ENCODE measurements at places on chromosomes 6 and 20.

DNA sequence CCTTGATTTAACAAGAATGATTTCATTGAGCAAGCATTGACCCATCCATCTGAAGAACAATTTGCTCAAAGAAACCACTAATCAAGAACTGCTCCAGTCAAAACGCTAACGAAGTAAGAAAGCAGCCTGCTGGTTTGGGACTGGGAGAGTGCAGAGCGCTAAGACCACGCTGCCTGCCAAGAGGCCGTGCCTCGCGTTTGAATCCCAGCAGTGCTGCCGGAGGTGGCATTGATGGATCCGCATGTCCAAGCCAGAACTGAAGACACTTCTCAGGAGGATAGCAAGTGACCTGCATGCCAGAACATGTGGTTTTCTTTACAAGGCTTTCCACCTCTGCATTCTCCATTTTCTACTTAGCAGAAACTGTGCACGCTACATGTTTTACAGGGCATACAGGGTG lies 105.2 kb upstream of the FOXC1 start:
- no peaks in the 10 kb centered on the region for H3K36me3 ChIP-seq
- H3K4me1 ChIP-seq = peaks cover 15% of the 10 kb centered on the region
- H3K27ac ChIP-seq = no peak overlapping the region
- H3K4me3 ChIP-seq = no peak overlapping the region

DNA sequence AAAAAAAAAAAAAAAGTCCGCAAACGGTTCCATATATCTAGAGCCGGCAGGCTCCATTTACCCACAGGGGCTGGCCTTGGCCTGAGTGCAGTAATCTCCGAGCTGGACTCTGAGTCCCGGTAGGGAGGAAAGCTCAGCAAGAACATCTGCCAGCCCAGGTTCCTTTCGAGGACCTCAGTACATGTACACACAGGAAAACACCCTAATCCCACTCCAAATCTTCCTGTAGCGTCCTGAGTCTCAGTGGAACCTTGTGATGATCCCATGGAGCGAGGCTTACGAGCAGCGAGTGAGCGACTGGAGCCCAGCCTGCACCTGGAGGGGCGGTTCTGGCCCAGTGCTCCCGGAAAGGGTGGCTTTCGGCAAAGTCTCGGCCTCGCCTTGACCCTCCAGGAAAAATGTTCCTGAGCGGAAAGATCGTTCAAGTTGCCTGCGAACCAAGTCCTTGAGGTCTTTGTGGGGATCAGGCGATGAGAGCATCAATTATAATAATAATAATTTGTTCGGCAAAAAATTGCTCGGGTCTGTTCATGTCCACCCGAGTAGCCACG lies 32.1 kb downstream of the PRSS16 start:
- H3K4me1 ChIP-seq = peaks cover 14% of the 10 kb centered on the region
- H3K27me3 ChIP-seq = peaks cover 69% of the 10 kb centered on the region
- H3K27ac ChIP-seq = peak overlapping the region; percentile 91
- no peak for DNase-seq
- peak overlapping the region; percentile 97 for H3K4me3 ChIP-seq

GRCh38 chr20:36481380-36482043 lies 59.8 kb upstream of the MYL9 start:
- H3K36me3 ChIP-seq = peaks cover 8% of the 10 kb centered on the region
- peak overlapping the region; percentile 56 for H3K27ac ChIP-seq
- H3K4me3 ChIP-seq = no peak overlapping the region
- DNase-seq = no peak
- H3K27me3 ChIP-seq = no peaks in the 10 kb centered on the region
- peaks cover 46% of the 10 kb centered on the region for H3K4me1 ChIP-seq

DNA sequence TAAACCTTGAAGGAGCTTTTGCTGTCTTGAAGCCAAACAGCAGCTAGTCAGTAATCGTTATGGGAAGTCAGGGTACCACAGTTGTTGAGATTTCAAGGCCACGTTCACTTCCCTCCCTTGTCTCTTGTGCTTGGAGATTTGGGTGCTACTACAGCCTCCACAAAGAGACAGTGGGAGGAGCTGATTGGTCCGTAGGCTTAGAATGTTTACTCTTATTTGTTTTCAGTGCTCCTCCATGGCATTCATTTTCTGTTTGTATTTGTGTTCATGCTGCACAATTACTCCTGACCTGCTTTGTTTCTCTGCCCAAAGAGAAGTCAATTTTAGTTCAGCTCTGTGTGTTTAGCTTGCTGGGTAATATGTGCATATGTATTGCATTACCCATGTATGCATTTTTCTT lies 147.7 kb downstream of the PRL start:
- no peaks in the 10 kb centered on the region for H3K36me3 ChIP-seq
- no peak overlapping the region for H3K4me3 ChIP-seq
- no peak overlapping the region for H3K27ac ChIP-seq
- H3K4me1 ChIP-seq = peaks cover 47% of the 10 kb centered on the region

- H3K4me3 ChIP-seq = no peak overlapping the region
- H3K27ac ChIP-seq = no peak overlapping the region
- H3K4me1 ChIP-seq = peaks cover 14% of the 10 kb centered on the region
- no peaks in the 10 kb centered on the region for H3K36me3 ChIP-seq
- no peak for DNase-seq
Observed at GRCh38 chr20:47377122-47377722, 20.7 kb upstream of the ZMYND8 start.

DNA sequence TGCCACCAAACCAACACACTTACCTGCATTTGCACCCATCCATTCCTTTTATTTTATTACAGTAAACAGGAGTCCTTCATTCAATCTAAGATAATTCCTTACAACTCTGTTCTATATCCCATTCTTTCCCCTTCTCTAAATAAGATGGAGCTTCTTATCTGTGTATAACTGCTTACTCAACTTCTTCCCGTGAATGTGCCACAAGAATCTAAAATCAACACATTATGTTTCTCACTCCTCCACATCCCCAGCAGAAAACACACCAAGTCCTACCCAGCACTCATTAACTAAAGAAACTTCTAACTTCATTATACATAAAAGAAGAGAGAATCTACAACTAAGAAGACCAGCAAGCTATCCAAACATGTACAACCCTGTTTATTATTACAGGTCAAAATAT lies 141.1 kb downstream of the COL21A1 start:
- DNase-seq = no peak
- no peak overlapping the region for H3K4me3 ChIP-seq
- H3K36me3 ChIP-seq = no peaks in the 10 kb centered on the region
- H3K27ac ChIP-seq = no peak overlapping the region

- no peak overlapping the region for H3K4me3 ChIP-seq
- DNase-seq = no peak
- H3K27ac ChIP-seq = no peak overlapping the region
- H3K4me1 ChIP-seq = no peaks in the 10 kb centered on the region
- H3K27me3 ChIP-seq = no peaks in the 10 kb centered on the region
Observed at GRCh38 chr6:134954272-134955000, 4.5 kb upstream of the ALDH8A1 start.

DNA sequence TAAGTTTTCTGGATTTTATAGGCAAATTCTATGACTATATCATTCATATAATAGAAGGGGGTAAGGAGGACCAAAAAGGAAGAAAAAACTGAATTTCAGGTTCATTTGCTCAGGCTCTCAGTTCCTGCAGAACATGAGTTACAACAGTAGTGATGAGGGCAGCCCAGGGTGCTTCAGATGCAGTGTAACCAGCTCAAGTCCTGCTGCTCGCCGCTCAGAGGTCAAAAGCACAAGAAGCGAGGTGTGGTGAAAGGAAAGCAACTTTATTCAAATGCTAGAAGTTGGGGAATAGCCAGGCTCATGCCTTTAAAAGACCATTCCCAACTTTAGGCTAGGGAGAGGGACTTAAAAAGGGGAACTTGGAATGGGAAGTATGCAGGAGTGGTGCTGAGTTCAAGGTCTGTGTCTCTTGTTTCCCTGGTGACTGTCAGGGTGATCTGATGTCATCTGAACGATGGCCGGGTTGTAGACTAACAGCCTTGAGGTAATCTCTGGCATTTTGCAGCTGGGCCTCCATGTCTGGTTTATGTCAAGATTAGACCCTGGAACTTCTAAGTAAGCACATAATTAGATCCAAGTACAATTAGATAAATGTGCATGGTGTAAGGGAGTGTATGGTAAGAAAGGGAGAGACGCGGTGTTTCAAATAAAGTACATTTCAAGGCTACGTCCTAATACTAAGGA lies 14.5 kb upstream of the SEC63 start:
- peak overlapping the region; percentile 9 for H3K4me3 ChIP-seq
- H3K27me3 ChIP-seq = no peaks in the 10 kb centered on the region
- DNase-seq = no peak

GRCh38 chr6:109252261-109253041 lies 129.8 kb downstream of the CD164 start:
- H3K4me1 ChIP-seq = peaks cover 21% of the 10 kb centered on the region
- peaks cover 5% of the 10 kb centered on the region for H3K36me3 ChIP-seq
- no peak overlapping the region for H3K27ac ChIP-seq
- no peak for DNase-seq
- H3K27me3 ChIP-seq = no peaks in the 10 kb centered on the region
- no peak overlapping the region for H3K4me3 ChIP-seq

DNA sequence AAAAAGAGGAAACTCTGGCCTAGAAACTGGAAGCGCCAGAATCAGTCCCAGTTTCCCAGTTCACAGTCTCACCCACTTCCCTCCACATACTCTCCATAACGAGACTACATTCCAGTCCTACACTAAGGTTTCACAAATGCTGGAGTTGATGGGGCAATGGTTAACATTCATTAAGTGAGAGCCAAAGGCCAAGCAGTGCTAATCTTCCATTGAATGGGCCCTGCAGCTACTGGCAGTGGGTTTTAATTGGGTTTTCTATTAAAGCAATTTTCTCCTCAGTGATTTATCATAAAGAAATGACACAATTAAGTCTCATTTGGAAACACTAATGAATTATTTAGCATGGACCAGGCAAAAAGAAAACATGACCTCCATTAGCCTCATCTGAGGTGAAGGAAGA lies 20.8 kb upstream of the NRSN1 start:
- peaks cover 7% of the 10 kb centered on the region for H3K27me3 ChIP-seq
- H3K27ac ChIP-seq = no peak overlapping the region
- DNase-seq = no peak
- H3K36me3 ChIP-seq = no peaks in the 10 kb centered on the region
